ENCODE measurements at places on chromosomes 13 and 19. TPM values are rescaled to one million over a fixed set of nuclear protein-coding genes. Genes with fewer than 3 reads are reported as not detected.

The ZNF723 gene
- not detected for total RNA-seq

DNA sequence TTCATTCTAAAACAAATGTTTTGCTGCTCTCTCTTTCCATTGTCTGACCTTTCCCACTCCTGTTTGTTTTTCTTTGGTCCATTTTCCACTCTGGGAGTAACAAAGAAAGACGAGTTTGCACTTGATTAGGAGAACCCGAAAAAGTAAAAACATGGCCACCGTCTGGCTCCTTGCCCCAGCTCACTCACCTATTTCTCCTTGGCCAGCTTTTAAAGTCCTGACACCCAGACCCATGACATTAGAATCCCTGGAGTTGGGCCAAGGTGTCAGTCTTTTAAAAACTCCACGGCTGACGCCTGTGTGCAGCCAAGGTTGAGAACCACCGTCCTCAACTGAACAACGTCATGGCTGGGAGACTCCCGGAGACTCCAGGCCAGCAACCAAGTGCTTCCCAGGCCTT is 63.6 kb upstream of the FLT1 start:
- no peak for DNase-seq

The ZNF536 gene
- 0.62 TPM for total RNA-seq

DNA sequence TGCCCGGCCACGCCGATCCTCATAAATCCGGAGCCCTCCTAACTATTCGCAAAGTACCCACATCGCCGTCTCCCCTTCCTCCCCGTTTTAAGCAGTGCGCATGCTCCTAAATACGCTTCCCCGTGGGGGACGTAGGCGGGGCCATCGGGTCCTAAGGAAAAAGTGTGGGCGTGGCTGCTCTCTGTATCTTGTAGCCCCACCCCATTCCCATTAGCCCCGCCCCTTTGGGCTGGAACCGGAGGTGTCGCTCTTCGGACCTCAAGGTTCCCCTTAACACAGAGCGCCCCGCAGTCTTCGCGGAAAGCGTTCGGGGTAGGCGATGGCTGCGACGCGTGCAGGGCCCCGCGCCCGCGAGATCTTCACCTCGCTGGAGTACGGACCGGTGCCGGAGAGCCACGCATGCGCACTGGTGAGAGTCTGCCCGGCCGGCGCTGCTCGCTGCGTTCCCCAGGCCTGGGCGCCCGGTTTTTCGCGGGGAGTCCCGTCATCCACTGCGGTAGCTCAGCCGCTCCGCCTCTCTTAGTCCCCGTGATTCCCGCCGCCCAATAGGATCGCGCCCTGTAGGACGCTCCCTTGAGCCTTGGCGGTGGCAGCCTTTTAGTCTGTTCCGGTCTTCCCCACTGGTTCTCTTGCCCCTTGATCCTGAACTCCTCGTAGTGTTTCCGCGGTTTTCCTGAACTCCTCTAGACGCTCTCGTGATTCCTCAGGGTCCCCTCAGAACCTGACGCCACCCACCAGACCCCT is at the start of gene ALDH16A1:
ALDH16A1 (plus strand) TSS at position 213 of the 744 bp plus-strand sequence; CDS start at position 320, 107 bp downstream.
- DNase-seq: peak; percentile 99

The EBI3 gene
- total RNA-seq: 3.7 TPM

The NCR1 gene
- total RNA-seq: 0.72 TPM

DNA sequence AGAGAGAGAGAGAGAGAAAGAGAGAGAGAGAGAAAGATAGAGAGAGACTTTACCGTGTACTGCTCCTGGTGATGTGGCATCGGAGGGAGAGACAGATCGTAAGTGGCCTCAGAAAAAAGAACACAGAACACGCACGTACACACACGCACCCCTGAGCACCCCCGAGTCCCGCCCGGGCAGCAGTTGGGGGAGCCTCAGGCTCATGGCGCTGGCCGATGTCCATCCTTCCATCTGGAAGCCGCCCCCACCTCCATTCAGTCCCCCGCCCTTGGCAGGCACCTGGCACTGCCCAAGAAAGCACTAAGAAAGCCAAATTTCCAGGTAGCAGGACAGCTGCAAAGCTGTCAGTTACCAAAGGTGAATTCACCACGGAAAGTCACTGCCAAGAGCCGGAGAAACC is 116.9 kb downstream of the IER2 start:
- no peak for DNase-seq

The ALG11 gene
- total RNA-seq: 32.5 TPM

The RFPL4AL1 gene
- total RNA-seq: not detected

DNA sequence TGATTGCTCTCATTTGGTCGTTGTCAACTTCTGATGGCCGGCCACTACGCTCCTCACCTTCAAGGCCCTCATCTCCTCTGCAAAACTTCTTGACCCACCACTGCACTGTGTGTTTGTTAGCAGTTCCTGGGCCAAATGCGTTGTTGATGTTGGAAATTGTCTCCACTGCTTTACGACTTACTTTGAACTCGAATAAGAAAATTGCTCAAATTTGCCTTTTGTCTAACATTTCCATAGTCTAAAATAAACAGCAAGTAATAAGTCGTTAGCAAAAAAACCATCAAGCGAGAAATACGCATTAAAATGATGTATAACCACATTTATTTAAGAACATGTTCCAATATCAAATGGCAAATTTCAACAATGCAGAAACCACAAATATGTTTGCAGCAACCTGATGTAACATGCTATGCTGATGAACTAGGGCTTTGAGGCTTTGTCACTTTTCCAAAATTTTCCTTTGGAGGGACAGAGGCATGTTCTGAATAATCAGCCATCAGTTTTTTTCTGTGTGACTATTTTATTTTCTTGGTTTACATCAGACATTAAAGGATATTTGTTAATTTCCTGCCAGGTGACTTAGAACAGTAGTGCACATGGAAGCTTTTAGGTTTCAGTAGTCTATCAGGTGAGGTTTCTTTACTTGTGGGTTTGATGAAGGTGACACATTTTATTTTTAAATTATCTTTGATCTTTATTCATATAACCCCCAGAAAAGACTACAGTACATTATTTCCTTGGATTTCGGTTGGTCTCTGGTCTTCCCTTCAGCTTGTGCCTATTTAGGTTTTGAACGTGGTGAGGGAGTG is 74.7 kb upstream of the TEX29 start:
- no peak for DNase-seq

GRCh38 chr13:80513196-80513595 is 172.3 kb upstream of the SPRY2 start:
- DNase-seq: no peak

DNA sequence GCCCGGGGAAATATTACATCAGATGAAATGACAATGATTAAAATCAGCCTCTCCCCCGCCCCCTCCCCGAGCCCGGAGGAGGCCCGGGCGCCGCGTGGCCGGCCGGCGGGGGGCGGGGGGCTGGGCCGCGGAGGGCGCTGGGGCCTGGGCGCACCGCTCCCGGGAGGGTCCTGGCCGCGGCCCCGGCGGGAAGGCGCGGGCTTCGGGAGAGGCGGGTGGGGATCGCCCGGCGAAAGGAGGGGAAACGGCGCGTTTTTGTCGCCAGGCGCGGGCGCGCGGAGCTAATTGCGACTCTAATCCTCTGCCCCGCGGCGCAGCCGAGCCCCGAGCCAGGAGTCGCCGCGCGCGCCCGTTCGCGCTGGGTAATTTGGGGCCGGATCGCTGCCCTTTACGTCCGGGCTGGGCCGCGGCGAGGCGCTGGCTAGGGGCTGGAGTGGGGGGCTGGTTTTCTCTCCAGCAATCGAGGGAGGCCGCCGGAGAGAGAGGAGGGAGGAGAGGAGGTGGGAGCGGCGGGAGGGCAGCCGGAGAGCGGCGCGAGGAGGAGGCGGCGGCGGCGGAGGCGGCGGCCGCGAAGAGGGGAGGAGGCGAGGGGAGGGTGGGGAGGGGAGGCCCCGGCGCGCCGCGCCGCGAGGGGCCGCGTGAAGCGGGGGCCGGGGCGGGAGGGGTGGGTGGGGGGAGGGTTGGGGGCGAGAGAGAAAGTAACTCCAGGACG is at the start of gene KCTD15:
KCTD15 (plus strand) TSS at position 707 of the 712 bp plus-strand sequence. CDS start 3,585 bp downstream, outside the sequence.
- DNase-seq: peak; percentile 84

GRCh38 chr19:11092181-11092538 is 2.9 kb downstream of the LDLR start:
- DNase-seq: no peak

The CGB5 gene
- total RNA-seq: not detected

GRCh38 chr19:16000024-16000663 is 51.3 kb downstream of the OR10H4 start:
- no peak for DNase-seq

DNA sequence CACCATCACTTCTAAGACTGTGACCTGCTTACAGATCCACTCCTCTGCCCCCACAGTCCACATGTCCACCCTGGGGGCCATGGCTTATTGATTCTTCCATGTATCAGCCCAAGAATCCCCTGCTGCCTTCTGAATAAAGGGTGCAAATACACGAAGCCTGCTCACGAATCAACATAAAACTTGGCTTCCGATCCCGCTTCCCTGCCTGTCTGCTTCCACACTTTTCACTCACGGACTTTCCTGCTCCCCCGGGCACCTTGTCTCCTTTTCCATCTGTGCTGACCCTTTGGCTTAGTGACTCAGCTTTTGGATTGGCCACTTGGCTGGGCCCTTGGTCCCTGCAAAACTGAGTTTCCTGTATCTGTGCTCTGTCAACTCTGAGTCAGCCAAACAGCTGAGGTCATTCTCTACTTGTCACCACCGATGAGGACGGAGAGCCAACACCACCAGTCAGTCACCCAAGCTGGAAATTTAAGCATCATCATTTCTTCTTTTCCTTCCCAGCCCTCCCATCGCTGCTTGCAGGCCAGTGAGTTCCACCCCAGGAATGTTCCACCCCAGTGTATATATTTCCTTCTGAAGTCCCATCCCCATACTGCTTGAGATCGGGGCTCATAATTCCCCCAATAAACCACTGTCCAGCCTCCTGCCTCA is 11.4 kb upstream of the USP12 start:
- DNase-seq: peak; percentile 85

- no peak for DNase-seq
Observed at GRCh38 chr19:49588365-49589122, 2.4 kb upstream of the PRR12 start.

- no peak for DNase-seq
Observed at GRCh38 chr13:99657848-99658260, 156.6 kb downstream of the TM9SF2 start.

- DNase-seq: no peak
Observed at GRCh38 chr13:40534456-40534855, 132.0 kb downstream of the FOXO1 start.

DNA sequence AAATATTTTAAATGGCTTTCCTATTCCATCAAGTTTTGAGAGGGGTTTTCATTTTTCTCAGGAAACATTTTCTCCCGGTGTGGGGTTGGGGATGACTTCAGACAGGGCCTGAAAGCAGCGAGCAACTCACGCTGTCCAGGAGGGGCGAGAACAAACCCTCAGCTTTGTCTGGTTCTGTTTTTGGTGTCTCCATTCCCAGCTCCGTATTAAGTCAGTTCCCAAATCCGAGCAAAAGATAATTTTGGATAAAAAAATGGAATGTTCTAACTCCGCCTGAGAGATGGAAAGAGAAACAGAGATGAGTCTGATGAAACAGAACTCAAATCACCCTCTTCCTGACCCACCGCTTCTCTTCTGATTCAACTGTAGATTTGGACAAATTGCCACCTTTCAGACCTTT is 38.4 kb downstream of the RFX2 start:
- DNase-seq: no peak

DNA sequence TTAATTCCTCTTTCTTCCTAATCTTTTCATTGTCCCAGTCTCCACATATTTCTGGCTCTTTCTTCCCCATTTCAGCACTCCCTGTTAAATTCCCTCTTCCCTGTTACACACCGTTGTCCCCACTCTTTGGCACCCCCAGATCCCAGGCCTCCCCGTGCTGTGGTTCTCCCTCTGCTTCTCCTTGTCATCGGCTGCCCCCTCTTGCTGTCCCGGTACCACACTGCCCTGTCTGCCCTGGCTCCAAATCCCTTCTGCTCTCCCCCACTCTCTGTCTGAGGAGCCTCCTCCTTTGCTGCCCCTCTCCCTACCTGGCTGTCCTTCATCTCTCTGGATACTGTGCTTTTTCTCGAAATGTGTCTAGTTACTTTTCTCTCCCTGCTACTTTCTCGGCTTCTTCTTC is 983 bp downstream of the ZNF415 start:
- no peak for DNase-seq

DNA sequence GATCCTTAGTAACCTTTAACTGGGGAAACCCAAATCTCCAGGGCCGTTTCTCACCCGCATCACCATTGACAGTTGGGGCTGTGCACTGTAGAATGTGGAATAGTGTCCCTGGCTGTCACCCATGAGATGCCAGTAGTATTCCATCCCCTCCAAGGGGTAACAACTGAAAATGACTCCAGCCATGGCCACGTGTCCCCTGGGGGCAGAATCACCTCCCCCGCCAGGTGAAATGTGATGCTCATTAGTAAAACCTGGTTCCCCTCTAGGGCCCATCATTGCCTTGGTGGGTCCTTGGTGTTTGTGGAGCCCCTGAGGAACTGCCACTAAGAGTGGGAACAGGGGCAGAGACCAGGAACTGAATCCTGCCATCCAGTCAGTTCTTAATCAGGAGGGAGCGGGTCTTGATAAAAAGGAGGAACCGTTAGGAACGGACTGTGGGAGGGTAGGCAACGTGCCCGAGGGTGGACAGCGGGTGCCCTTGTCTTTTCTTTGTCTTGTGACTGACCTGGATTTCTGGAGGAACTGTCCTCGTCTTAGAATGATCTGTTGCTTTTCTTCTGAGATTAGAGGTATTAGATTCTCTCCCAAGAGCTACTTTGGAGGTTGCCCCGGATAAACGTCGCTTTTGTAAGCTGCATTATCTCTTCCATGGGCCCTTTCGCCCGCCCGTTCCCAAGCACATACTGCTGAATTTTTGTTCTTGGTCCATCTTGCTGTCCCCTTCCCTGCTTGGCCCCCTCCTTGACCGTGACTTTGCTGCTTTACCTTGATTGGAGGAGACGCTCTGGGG is 3.5 kb downstream of the MYO9B start:
- DNase-seq: peak; percentile 70

DNA sequence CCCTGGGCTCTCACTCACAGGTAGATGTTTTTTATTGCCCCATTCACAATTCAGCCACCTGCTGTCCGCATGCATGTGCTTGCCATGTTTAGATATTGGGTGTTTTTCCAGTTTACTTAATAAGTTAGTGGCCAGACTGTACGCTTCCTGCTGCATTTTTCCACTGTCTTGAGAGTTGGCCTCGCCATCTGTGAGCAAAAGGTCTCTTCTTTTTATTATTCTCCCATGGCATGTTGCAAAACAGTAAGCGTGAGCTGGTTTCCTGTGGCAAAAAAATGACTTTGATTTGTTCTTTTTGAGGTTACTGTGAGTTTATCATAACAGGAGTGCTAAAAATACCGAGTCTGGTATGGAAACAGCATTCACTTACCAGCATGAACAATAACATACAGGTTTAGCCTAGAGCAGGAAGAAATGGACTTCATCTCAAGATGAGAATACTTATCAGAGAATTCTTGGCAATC is 46.0 kb downstream of the SAE1 start:
- DNase-seq: no peak

- DNase-seq: peak; percentile 85
Observed at GRCh38 chr13:97344265-97345175, 89.4 kb upstream of the RAP2A start.

- DNase-seq: no peak
Observed at GRCh38 chr19:18723871-18724377, 40.4 kb downstream of the CRTC1 start.

The SOX1 gene
- not detected for total RNA-seq

The CYP4F2 gene
- total RNA-seq: not detected
